NCI-H1105 treated with DMSO at 0.1 percent for 48 hours (cell line): ENCODE measurements at places on chromosomes 12 and 14.

GRCh38 chr14:75361751-75362433, 65.9 kb upstream of the JDP2 start:
- DNase-seq: no peak

DNA sequence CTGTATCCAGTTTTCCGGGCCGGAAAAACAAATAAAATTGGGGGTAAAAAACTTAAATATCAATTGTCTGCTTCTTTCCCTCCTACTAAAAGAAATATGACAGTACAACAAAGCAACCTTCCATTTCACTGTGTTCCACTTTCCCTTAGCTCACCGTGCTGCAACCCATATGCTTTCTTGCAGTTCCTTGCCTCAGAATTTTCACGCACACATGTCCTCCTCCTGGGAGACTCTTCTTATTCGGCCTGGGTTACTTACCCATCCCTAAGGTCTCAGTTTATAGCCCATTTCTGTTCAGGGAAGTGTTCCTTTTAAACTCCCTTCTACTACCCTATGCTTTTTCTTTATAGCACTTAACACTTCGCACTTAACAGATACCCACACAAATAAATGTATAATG, 4.5 kb upstream of the MAGOHB start:
- no peak for DNase-seq

DNA sequence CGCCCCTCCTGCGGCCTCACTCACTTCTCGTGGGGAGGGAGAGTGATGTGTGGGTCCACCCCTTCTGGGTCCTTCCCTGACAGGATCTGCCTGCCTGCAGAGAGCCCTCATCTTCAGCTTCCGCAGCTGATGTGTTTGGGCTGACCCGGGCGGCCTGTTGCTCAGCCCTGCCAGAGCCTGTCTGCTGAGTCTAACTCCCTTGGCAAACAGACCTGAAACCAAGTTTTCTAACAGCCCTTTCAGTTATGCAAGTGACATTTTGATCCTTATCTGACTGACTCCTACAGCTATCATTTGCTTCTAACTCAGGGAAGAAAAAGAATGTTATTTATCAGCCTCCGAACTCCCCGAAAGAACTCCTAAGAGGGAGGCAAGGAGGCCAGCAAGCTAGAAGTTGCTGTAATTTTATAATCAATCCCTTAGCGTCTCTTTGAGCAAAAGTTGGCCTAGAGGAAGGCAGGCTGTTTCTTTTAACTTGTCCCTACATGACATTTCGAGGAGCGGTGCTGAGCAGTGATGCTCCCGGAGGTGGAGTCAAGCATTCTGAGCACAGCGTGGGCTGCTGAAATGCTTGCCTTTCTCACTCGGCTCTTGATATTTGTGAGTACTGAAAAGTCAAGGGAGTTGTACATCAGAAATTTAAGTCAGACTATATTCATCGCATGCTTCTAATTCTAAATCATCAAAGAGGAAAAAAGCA, 31.5 kb upstream of the CACNA2D4 start:
- no peak for DNase-seq

GRCh38 chr12:108839890-108840230, 17.5 kb downstream of the SSH1 start:
- no peak for DNase-seq

GRCh38 chr14:71438684-71439083, 493.5 kb upstream of the RGS6 start:
- no peak for DNase-seq

DNA sequence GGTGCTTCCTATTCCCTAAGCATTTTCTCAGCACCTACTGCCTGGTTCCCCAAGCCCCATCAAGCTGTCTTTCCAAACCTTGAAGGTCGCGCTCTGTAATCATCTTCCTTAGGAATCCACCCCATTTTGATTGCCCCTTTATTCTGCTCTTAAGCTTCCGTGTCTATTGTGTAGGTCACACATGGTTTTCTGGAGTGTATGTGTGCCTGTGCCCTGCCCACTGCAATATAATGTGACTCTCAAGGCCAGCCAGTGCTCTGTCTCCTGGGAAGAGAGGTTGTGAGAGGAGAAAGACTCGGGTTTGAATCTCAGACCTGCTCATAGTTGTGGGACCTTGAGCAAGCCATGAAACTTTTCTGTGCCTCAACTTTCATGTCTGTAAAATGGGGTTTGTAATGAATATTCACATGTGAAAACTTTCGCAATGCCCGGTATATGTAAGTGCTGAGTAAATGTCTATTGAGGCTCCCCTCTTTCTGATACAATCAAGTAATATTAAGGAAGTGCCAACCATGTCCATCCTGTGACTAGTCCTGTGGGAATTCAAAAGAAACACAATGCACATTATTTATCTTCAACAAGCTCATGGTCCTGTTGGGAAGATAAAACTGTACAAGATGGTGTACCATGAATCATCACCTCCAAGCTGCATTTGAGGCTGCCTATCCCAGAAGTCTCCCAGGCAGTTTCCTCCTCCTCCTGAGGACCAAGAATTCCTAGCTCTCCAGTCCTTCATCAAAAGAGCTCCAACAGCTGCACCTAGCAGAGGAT, 774 bp upstream of the KRT75 start:
- no peak for DNase-seq

DNA sequence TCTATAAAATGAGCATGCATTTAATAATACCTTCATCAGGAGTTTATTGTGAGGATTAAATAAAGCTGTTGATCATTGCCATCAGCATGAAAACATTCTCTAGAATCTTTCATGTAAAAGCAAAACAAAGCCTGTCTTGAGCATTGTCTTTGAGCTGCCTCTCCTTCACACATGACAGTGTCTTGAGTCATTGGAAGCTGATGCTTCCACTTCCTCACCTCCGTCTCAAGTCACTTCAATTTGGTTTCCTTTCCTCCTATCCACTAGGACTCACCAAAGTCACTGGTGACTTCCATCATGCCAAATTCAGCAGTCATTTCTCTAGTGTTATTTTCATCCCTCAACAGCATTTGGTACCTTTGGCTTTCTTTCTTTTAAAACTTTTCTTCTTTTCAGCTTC, 31.6 kb upstream of the MYBPC1 start:
- no peak for DNase-seq

- DNase-seq: no peak
Measured at GRCh38 chr12:65929641-65930040, 105.4 kb downstream of the HMGA2 start.

DNA sequence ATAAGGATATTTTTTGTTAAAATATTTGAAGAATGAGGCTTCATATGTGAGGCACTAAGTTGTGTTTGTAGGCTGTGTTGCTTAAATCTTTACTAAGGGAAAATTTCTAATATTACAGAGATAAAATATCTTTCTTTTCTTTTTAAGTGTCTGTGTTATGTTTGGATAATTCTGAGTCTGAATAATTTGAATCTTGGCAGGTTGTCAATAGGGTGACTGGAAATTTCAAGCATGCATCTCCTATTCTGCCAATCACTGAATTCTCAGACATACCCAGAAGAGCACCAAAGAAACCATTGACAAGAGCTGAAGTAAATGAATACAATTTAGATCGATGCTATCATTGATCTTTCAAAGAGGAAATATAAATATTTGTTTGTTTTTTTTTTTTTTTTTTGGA, 29.4 kb downstream of the TMPO start:
- DNase-seq: no peak

DNA sequence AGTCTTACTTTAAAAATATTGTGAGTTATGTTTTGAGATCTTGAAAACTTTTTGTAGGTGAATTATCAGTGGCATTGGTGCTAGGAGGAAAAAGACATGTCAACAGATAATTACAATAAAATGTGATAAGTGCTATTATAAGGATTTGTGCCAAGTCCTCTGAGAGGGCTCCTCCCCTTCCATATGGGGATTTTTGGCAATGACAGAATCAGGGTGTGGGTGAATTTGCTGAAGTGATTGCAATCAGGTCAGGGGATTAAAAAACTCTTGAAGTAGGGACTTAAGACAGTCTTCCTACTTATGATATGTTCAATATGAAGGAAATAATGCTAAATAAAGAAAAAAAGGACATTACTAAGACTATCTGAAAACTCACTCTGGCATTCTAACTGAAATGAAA, 122.5 kb downstream of the SLC15A5 start:
- peak; percentile 20 for DNase-seq

DNA sequence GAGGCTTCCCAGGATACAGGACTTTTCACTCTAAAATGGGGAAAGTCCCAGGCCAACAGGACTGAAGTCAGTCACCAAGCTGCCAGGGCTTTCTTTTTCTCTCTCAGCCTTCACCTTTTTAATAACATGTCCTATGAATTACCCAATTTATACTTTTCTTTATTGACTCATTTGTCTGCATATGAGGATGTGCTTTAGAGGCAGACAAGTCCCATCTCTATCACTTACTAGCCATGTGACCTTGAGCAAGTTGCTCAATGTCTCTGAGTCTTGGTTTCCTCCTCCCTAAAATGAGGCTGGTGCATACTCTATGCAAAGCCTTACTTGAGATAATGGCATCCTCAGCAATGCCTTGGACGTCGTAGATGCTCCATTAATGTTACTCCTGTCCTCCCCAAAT, 98.1 kb upstream of the TMPO start:
- DNase-seq: no peak

GRCh38 chr12:9363145-9363544, 154.9 kb upstream of the PZP start:
- DNase-seq: no peak

- DNase-seq: no peak
Measured at GRCh38 chr12:1947081-1947480, 28.6 kb upstream of the CACNA2D4 start.

DNA sequence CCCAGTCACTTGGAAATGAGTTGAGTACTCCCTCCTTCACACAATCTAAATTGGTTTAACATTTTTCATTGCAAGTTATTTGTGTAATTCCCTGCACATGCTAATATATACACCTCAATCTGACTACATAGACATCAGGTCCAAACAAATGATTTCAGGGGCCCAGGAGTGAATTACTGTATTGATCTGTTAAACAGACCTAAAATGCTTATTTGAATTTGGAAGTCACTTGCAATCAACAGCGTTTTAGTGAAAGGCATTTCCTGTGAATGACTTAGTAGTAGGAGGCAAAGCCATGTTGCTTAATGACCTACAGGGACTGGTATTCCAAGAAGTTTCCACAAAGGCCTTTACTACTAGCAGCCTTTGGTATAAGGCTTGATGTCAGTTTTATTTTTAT, 22.6 kb upstream of the SLC15A5 start:
- DNase-seq: no peak

DNA sequence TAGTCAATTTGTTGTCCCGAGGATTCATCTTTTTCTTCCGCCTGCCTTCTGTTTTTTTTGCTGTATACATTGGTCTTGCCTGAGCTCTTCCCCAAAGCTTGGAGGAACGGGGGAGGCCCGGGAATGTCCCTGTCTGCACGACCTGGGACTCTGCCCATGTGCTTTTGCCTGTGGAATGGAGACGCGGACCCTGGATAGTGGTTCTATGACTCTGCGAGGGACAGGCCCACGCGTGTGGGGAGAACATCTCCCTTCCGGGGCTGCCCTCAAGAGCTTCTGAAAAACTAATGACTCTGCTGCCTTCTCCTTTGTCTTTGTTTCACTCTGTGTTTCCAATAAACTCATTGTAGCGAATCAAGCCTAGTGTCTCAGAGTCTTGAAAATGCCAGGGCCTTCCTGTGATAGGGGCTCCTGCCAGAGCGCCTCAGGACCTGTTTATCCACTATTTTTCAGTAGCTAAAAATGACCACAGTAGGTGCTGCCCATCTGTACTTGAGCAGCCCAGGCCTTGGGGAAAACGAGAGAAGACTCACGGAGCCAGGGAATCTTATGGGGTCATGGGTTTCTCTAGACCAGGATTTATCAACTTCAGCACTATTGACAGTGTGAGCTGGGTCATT, 12.3 kb downstream of the KRT83 start:
- DNase-seq: no peak

GRCh38 chr12:57489157-57489641, 1.3 kb downstream of the MARS1 start:
- no peak for DNase-seq

DNA sequence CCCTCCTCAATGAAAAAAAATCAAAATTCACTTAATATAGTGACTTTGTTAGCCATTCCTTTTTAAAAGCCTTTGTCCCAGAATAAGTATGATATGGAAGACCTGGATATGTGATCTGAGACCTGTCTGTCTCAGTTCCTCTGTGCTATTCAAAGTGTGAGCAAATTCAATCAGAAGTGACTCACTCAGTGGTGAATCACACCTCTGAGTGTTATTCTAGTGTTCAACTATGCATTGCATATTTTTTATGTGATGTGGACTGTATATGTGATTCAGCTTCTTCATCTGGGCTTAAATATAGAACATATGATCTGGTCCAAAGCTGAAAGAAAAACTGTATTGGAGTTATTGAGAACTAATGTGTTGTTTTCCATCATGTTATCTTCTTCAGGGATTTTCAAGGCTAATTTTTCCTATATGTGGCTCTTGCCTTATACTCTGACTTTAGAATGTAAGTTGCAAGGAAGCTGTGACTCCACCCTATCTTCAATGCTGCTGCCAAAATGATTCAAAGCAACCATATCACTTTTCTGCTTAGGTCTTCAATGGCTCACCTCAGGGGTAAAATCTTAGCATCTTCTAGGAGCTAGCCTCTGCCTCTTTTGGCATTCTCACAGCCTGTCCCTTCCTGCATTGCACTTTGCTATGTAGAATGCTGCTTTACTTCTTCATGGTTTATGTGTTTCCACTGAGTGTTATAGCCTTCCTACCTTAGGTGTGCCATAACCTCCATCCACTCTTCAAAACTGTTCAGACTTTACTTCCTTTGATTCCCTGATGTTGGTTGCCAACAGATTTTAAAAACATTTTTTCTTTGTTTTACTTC, 169.8 kb downstream of the OTOGL start:
- DNase-seq: no peak

DNA sequence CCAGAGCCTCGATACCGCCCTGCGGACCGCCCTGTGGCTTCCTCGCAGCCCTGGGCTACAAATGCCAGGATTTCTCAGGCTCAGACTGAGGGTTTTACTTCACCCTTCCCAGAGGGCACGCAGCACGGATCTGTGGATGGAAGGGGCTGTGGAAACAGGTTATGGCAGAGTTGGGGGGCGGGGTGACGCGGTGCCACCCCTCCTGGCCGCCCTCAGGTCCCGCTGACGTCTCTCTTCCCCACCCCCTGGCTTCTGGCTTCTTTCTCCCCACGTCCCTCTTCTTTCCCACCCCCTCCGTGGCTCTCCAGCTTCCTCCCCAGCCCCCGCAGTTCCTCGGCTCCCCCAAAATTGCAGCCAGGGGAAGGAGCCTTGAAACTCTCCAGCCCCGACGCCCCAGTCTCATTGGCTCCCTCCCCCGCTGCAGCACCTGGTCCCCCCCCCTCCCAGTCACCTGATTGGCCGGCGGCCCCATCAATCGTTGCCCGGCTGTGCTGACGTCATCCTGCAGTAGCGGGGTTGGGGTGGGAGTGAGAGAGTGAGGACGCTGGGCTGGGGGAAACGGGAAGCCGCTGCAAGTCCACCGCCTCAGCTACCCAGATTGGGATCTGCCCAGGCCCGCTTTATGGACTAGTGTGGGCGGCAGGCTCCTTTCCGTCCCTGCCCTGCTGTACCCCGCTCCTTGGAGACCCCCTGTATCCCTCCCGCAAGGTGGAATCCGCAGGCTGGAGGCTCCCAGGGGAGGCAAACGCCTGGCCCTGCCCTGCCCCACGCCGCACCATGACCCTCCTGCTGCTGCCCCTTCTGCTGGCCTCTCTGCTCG, at the start of gene CLSTN3:
TSS of gene CLSTN3 (plus strand) at position 500 of the 820 bp plus-strand sequence. CDS start at position 778, 278 bp downstream.
- DNase-seq: peak; percentile 82

- no peak for DNase-seq
Measured at GRCh38 chr12:77087427-77087826, 22.1 kb upstream of the E2F7 start.
